ENCODE measurements at places on chromosomes 7 and 10.

GRCh38 chr7:141610671-141611070 is 59.5 kb downstream of the AGK start:
- DNase-seq = no peak

- no peak for DNase-seq
Observed at GRCh38 chr7:96089511-96089910, 232.4 kb downstream of the SLC25A13 start.

GRCh38 chr7:122212754-122213153 is 68.7 kb upstream of the AASS start:
- no peak for DNase-seq

- peak; percentile 46 for DNase-seq
Observed at GRCh38 chr10:98045785-98046389, 15.5 kb upstream of the CRTAC1 start.

GRCh38 chr7:39410582-39410981 is 155.6 kb upstream of the YAE1 start:
- DNase-seq = no peak

- peak; percentile 30 for DNase-seq
Observed at GRCh38 chr7:48173756-48174382, 2.6 kb downstream of the ABCA13 start.

GRCh38 chr10:24884316-24884715 is 68.1 kb downstream of the PRTFDC1 start:
- DNase-seq = peak; percentile 44

DNA sequence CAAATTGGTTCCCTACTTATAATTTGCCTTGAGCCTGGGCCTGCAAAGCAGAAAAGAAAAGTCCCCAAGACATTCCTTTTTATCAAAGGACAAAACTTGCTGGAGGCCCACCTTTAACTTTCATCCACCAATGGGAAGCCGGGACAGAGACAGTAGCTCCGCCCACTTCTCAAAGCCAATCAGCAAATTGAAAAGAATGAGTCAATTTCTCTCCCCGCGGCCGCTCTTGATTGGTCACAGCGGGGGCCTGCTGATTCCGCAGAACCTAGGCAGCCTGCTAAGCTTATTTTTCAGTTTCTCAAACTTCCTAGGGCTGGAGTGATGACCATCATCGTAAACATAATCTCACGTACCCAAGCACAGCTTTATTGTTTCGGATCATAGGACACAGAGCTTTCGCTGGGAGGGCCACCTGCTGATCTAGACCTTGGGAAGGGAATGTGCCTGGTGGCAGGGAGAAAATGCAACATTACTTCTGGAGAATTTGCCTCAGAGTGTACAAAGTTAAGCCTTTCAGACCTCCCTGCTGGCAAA is at the start of gene SLC13A4:
SLC13A4 (minus strand) TSS at position 51 of the 534 bp plus-strand sequence. CDS start 690 bp downstream, outside the sequence.
- DNase-seq = no peak

DNA sequence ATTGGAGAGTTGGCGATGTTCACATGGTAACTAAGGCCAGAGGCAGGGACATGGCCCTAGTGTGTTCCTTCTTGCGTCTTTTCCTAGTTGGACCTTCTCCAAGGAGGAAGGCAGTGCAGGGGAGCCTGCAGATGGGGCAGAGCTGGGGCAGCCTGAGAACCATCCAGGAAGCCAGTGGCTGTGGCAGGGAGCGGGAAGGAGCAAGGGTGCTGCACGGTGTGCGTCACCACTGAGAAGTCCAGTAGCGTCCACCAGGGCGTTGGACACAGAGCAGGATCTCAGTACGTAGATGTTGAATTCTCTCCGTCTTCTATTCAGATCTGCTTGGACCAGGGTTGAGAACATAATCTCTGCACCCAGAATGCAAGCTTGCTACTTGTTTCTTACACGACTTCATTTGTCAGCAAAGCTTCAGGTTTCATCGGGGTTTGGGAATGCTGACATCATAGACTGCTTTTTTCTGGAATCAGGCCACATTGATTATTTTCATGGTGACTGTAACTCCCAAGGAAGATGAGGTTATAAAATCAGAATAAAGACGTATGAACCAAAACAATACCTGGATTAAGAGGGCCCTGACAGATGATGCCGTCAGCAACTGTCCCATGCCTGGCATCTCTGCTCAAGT is 130.3 kb downstream of the HECW1 start:
- DNase-seq = no peak

GRCh38 chr7:16668049-16668858 is 22.3 kb downstream of the BZW2 start:
- DNase-seq = peak; percentile 99

GRCh38 chr7:96349572-96349971 is 27.7 kb upstream of the SLC25A13 start:
- DNase-seq = no peak

DNA sequence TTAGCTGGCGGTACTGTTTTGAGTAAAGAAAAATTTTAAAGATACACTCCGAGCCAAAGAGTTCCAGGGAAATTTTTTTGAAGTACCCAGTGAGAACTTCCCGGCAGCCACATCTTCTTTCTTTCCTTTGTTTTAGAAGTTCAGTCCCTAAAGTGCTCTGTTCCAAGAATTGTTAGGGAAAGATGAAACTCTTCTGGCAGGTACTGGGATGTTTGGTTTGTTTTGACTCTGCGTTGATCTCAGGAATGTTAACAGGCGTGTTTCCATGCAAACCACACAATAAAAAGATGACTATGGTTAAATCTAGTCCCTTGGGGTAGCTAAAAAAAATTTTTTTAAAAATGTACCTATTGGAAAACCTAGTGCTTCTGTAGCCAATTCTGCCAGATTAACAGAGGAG is 224.7 kb upstream of the PHYHIPL start:
- peak; percentile 97 for DNase-seq

GRCh38 chr7:49788455-49789059 is 15.1 kb downstream of the VWC2 start:
- no peak for DNase-seq

GRCh38 chr10:878333-878759 is 53.2 kb downstream of the LARP4B start:
- peak; percentile 71 for DNase-seq

DNA sequence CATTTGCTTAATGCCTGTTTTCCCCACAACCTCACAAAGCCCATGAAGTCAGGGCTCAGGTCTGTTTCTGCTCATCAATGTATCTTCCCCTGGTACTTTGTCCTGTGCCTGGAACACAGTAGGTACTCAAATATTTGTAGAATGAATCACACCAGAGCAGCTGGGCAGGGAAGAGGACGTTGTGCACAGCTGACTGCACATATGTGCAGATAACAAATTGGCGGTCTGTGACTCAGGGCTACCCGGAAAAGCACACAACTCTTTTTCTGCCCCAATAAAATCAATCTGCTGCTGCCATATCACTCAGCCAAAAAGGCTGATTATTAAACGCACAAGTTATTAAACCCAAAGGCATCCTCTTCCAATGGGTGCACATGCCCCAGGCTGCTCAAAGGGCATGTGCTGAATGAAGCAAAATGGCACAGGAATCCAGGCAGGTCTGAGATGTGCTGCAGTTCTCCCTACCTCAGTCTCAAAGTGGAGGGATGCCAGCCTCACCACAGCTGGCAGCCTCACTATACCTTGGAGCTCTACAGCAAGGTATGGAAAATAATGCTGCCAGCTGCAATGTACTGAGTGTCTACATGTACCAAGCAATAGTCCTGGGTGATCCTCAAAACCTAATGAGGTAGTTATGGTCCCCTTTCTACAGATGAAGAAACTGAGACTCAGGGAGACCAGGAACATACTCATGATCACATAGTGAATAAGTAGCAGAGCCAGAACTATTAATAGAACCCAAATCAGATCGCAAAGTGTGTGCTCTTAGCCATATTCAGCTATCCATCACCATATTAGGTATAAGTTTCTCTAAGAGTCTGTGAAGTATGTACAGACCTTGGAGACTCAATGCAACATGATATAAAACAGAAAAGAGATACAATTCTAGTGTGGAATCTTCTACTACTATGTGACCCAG is 43.4 kb downstream of the SORBS1 start:
- peak; percentile 53 for DNase-seq

DNA sequence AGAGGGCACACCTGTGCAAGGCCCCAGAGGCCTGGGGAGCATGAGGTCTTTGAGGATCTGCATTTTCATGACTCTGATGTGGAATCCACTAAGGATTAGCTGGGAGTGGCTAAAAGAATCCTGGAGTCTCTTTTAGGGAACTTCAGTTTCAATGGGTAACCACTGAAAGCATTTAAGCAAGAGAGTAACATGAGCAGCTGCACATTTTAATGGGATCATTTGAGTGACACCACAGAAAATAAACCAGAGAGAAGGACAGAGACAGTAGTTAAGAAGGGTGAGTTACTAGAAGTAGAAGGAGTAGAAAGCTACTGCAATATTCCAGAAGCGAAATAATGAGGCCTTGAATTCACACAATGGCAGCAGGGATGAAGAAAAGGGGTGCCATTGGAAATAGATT is 5.2 kb downstream of the GOT1 start:
- DNase-seq = no peak

GRCh38 chr10:75234683-75235374 is 928 bp downstream of the COMTD1 start:
- DNase-seq = no peak

GRCh38 chr7:115009736-115010440 is 88.0 kb downstream of the MDFIC start:
- peak; percentile 89 for DNase-seq

GRCh38 chr7:69433081-69433480 is 165.2 kb upstream of the AUTS2 start:
- peak; percentile 34 for DNase-seq

GRCh38 chr7:43108255-43109011 is 4.0 kb upstream of the HECW1 start:
- DNase-seq = peak; percentile 53

GRCh38 chr10:13271552-13272163 is 28.2 kb downstream of the PHYH start:
- DNase-seq = no peak

DNA sequence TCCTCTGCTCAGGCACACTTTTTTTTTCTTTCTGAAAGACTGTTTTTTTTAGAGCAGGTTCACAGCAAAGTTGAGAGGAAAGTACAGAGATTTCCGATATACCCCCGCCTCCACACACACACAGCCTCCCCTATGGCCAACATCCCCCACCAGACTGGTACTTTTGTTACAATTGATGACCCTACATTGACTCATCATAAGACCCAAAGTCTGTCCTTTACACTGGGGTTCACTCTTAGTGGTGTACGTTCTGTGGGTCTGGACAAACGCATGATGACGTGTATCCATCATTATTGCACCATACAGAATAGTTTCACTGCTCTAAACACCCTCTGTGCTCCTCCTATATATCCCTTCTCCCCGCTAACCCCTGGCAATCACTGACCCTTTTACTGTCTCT is 107.7 kb downstream of the RBM20 start:
- no peak for DNase-seq

- DNase-seq = peak; percentile 89
Observed at GRCh38 chr7:75055830-75056772, 17.5 kb downstream of the RCC1L start.

DNA sequence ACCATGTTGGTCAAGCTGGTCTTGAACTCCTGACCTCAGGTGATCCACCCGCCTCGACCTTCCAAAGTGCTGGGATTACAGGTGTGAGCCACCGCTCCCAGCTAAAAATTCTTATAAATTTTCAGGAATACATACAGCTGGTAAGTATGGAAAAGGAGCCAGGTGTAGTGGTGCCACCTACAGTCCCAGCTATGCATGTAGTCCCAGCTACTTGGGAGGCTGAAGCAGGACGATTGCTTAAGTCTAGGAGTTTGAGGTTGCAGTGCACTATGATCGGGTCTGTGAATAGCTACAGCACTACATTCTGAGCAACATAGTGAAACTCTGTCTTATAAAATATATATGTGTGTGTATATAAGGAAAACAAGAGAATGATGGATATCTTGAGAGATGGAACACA is 19.0 kb downstream of the LDB1 start:
- no peak for DNase-seq

DNA sequence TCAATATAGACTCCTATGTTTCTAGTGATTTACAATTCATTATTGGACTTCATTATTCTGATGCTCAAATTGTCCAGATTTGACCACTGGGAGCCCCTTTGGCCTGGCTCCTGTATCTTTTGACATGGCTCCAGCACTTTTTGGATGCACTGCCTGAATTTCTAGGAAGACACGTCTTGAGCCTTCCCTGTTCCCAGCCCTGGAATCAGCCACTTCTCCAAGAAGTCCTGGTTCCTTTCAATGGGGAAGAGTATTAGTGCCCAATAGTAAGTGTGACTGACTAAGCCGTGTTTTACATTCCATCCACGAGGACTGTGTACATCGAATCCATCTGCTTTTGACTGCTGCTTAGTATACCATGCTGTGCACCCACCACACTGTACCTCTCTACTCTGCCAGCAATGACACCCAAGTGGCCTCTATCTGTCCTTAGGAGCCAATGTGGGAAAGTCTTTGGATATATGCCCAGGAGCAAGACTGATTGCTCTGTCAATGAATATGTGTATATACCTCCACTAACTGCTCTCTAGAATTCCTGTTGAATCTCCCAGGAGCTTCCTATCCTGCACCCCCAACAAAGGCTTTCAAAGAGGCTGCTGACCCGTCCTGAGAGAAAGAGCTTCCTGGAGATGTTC is 23.2 kb upstream of the NPFFR1 start:
- DNase-seq = no peak

- DNase-seq = no peak
Observed at GRCh38 chr7:154914996-154915380, 87.9 kb downstream of the PAXIP1 start.

GRCh38 chr10:82969405-82969804 is 1094.4 kb downstream of the NRG3 start:
- DNase-seq = peak; percentile 32

- DNase-seq = peak; percentile 38
Observed at GRCh38 chr7:115689941-115690340, 340.6 kb downstream of the TFEC start.

DNA sequence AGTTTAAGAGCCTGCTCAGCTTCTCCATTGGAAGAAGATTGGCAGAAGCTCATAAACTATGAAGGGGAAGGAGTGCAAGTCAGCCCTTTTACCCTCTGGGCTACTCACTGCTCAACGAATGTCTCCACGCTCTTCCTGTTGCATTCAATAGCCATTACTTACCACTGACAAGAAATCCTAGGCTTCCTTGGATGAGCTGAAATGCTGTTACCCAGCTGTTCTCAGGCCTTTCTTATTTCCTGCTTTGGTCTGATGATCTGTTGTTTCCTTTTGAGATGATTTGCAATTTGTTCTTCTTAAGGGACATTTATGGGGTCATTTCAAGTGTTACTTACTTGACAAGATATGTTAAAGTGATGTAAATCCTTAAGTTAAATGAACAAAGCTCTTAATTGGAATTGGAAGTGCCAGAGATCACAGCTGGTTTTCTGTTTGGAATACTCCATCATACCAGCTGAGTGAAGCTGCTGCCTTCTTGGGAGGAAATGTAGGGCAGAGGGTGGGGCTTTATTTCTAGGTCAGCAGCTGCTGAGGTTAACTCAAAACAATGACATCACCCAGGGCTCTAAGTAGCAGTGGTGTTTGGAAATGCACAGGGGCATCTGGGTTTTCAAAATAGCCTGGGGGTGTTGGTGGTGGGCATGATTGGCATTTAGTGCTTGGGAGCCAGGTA is 170.0 kb downstream of the PRKCQ start:
- DNase-seq = peak; percentile 65

DNA sequence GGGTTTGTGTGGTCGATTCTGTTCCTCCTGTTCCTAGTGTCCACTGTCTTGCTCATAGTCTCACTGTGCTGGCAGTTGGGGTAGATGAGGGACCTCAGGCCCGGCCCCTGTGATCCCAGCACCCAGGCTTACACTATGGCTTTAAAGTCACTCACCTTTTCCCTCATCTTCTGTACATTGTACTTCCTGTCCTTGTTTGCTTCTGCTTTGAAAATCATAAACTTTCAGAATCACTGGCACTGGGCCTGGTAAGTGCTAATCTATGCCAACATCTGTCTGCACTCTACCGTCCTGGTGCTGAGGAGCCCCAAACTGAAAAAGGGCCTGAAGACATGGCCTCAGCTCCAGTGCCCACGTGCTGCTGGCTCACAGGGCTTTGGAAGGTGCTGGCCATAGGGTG is 5.7 kb upstream of the TAS2R60 start:
- DNase-seq = no peak
